ENCODE measurements at places on chromosomes 3 and 15.

GRCh38 chr3:194487289-194488054, 670 bp upstream of the ATP13A3 start:
- DNase-seq, result peak; percentile 58

DNA sequence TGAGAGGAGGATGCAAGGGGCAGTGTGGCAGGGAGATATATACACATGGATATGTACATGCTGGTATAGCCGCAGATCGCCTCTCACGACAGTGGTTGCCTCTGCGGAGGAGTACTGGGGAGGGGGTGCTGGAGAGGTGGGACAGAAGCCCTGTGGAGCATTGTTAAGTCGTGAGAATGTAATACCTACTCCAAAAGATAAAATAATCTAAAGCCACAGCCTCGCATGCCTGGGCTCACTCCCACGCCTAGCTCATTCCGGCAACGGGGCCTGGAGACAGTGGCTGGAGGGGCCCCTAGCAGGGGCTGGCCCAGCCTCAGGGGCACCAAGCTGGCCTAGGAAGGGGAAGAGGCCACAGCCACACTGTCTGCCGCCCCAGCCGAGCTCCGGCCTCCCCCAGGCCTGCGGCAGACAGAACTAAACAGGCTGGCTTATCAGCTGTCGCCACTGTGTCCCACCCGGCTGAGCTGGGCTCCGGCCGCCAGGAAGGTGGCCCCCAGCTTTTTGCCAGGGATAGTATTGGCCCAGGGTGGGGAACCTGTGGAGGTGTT, 65.1 kb upstream of the LCTL start:
- DNase-seq, result no peak

- DNase-seq, result no peak
Observed at GRCh38 chr15:26891448-26892181, 24.8 kb downstream of the GABRA5 start.

DNA sequence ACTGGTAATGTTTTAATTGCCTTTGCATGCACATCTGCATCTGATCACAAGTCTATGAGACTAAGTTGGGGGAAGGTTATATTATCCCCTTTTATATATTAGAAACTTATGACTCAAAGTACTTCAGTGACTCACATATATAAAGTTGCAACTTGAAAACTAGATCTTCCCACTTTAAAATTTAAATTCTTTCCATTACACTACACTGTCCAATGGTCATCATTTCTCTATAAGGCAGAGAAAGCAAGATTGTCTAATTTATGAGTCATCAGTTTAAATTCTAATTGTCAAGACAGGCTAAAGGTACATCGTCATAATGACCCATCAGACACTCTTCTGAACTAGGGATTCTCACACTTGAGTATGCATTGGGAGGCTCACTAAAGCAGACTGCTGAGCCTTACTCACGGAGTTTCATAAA, 37.9 kb downstream of the CPA3 start:
- DNase-seq, result no peak

DNA sequence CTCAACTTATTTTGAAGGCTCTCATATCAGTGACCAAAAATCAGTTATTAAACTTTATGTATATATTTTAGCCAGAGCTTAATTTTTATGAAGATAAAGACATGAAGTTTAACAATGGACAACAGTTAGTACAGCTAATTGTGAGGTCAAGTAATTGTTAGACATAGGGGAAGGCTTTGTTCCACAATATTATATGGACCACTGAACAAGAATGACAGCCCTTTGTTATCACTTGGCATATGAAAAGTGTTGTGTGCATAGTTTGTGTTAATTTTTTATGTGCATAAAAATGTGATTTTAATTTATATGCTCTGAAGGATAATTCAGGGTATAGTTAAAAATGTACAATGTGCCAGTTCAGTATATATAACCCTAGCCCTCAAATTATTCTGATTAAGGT, 12.0 kb downstream of the DNAJC19 start:
- DNase-seq, result no peak

GRCh38 chr3:119659606-119660291, 640 bp downstream of the POPDC2 start:
- no peak for DNase-seq

GRCh38 chr3:184377374-184377773, 633 bp downstream of the THPO start:
- no peak for DNase-seq

DNA sequence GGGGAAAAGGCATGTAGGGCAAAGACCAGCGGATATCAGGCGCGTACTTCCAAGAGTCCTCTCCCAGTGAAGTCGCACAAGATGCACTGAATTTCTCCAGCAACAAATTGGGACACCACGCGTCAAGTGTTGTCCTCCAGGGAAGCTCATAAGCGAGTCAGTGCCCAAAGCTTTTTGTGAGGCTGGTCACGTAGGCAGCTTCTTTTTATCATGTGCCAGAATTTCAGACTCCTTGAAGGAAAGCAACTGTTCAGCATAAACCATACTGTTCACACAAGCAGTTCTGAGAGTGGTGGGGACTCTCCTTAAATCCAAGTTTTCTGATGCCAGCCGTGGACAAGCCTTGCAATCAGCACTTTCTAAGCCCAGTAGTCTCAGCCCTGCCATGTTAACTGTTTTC, 10.1 kb upstream of the FSTL1 start:
- no peak for DNase-seq

GRCh38 chr3:11096266-11097139, 57.8 kb upstream of the HRH1 start:
- peak; percentile 49 for DNase-seq

DNA sequence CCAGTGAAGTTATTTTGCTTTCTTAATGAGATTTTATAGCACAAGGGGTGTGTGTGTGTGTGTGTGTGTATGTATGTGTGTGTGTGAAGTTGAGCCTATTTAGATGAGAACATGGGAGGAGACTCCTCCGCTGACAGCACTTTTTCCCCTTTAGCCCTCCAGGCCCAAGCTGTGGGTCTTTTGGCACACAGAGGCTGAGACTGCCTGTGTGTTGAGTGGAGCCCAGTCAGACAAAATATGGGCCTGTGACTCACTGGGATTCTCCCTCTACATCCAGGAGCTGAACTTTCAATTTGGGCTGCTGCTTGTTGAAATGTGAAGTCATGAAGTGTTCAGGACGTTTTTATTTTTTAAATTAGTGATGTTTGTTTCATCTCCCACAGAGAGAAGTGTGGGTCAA, 108.0 kb downstream of the MFSD1 start:
- DNase-seq, result no peak

GRCh38 chr15:85329561-85330422, 50.6 kb upstream of the AKAP13 start:
- peak; percentile 87 for DNase-seq

DNA sequence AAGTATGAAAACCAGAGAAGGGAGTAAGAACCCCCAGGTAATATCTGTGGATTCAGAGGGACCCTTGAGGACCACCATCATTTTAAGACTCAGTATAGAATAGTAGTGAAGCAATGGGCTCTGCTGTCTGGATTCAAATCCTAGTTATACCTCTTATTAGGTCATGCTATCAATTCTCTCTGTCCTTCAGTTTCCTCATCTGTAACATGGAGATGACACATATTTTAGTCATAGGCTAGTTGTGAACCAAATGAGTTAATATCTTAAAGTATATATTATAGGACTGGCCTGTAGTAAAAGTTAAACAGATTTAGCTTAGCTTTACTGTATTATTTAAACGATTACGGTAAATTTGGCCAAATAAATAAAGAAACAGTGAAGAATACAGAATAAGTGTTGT, 177.3 kb upstream of the GOLIM4 start:
- DNase-seq, result no peak

DNA sequence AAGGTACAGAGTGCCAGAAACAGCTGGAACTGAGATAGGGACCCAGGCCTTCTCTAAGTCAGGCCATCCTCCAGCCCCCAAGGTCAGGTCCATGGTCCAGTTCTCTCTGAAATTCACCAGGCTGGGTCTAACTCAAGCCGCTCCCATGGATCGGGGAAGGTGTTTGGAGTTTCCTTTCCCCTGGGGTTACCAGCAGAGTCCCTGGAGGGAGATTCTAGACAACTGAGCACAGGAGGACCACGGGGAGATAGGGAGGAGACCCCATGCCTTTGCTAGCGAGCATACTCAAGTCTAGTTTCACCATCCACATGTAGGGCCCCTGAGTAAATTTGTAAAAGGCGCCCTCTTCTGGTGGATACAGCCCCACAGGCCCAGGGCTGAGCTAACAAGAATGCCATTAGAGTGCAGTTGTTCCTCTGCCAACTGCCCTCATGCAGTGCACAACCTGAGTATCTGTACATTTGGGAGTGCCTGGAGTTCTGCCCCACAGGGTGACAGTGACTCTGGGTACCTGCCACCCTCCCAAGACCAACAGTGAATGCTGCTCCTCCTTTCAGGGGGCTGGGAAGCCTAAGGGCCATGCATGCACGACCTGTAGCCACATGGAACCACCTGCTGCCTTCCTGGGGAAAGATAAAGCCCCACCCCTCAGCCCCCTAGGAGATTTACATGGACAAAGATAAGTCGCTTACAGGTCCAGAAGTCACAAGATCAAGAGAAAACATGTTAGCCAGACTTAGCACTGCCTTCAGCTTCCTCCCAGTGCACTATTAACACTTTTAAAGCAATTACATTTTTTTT, 89.0 kb downstream of the IQSEC1 start:
- DNase-seq, result no peak

- no peak for DNase-seq
Observed at GRCh38 chr3:163368168-163368567, 1710.1 kb downstream of the SI start.

- DNase-seq, result no peak
Observed at GRCh38 chr3:167684388-167684993, 30.7 kb upstream of the WDR49 start.

GRCh38 chr15:55279746-55280351, 9.8 kb downstream of the RAB27A start:
- peak; percentile 34 for DNase-seq

DNA sequence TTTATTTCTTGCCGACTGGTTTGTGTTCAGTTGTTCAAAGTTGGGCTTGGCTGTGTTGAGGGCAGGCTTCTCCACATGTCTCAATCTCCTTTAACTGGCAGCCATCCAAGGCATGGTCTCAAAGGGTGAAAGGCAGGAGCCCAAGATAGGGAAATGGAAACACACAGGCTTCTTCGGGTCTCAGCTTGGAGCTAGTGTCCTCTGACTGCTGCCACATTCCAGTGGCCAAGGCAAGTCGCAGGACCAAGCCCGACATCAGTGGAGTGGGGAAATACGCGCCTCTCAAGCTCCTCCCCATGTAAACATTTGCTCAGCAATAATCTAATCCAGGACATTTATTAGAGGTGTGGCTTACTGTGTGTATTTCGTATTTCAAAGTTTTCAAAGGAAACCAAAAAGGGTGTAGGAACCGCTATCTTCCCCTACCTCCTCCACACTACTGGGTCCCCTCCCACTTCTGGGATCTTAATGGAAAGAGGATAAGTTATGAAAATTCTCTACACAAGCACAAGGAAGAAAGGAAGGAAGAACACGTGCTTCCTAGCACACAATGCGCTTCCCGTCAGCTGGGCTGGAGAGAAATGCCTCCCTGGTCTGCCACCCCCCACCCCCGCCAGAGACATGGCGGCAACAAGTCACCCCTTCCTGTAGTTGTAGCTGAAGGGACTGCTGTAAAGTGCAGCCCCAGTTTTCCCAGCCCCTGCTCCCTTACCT, 181.7 kb downstream of the FAM43A start:
- no peak for DNase-seq

- no peak for DNase-seq
Observed at GRCh38 chr3:178498871-178499270, 37.4 kb upstream of the KCNMB2 start.

DNA sequence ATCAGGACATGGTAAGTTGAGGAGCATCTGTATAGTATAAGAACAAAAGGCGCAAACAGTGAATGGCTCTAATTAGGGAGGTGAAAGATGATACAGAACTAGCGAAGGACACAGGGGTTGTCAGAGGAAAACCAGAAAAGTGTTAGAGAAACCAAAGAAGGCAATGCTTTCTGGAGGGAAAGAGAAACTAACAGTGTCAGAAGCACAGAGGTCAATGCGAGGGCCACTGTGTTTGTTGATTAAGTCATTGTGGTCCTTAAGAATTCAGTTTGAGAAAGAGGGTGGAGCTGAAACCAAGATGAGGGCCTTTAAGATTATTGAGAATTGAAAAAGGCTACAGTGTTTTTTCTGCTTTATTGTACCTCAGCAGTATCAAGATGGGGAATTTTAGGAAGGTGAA, 28.8 kb downstream of the ATG7 start:
- DNase-seq, result no peak

All from T-helper 2 cell (primary cell).